Esophagus mucosa (tissue), 1 donor: ENCODE measurements at places on chromosomes 3 and 15. TPM values are rescaled to one million over a fixed set of nuclear protein-coding genes. Genes with fewer than 3 reads are reported as not detected.

DNA sequence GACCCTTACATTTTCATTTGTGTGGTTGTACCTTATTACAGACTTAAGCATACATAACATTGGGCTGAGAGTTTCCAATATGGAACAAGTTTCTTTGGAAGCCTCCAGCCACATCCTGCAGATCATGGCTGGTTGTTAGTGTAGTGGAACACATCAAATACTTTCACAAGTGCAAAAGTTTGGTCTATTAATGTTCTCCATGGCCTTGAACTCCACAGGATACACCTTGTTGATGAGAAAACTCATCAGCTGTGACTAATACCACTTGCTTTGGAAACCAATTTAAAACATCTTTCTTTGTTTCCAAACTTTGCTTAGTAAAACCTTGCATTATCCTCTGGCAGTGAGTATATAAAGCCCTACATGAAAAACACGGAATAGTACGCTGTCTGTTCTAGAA lies 46.1 kb downstream of the MYZAP start:
- ATAC-seq = no peak

DNA sequence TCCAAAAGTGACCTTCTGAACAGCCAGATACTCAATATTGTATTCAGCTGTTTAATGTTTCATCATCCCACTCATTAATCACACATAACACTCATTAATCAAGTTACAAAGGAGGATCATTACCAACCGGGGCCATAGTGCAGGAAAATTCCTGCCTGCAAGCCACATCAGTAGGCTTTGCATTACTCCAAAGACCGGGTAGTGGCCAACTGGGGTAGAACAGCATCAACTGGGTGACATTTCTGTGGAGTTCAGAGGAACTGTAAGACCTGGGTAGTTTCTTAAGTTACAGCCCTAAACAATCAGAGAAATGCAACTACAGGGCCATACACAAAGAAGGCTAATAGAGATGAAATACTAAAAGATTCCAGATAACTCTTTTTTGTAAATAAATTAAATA lies 253.1 kb downstream of the WDR72 start:
- no peak for ATAC-seq

GRCh38 chr15:39720621-39721611 lies 61.7 kb downstream of the FSIP1 start:
- no peak for ATAC-seq

Gene POLR2H
- total RNA-seq = 46.0 TPM

Gene TEX55
- not detected for total RNA-seq

DNA sequence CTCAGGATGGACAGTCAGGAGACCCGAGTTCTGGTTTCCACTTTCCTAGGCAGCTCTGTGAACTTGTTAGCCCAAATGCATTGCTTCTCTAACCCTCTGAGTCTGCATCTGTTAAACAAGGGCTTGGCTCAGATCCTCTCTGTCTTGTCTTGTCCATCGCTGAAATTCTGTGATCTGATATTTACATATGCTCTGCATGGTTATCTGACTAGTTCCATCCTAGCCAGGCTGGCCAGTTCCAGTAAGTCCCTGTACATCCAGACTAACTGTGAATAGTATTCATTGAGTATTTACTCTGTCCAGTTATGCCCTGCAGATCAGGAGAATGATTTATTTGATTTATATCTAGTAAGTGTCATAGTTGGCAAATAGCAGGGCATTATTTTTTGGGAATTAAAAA lies 27.0 kb upstream of the SV2B start:
- no peak for ATAC-seq

Gene COL8A1
- 2.2 TPM for total RNA-seq

GRCh38 chr15:61364871-61365270 lies 135.8 kb upstream of the RORA start:
- no peak for ATAC-seq

DNA sequence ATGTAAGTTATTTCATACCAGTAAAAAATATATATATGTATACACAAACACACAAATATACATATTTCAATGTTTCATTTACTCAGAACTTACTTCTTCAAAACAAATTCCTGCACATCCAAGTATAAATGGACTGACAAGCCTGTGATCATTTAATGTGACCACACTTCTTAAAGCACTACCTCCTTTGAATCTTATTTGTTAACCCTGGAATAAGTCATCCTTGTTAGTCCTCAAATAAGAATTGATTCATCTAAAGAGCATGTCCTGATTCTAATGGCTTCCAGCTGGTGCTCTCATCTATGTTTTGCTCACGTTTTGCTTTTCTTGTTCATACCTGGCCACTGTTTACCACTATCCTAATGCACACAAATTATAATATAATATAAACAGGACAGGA lies 103.9 kb upstream of the UBP1 start:
- no peak for ATAC-seq

Gene ACKR4
- not detected for total RNA-seq

Gene CELSR3
- 0.88 TPM for total RNA-seq

- ATAC-seq = no peak
Measured at GRCh38 chr3:147189016-147189415, 217.3 kb downstream of the ZIC4 start.

Gene SAXO2
- total RNA-seq = 0.80 TPM

GRCh38 chr3:136645915-136646314 lies 106.3 kb downstream of the STAG1 start:
- no peak for ATAC-seq

Gene FMN1
- 4.6 TPM for total RNA-seq

DNA sequence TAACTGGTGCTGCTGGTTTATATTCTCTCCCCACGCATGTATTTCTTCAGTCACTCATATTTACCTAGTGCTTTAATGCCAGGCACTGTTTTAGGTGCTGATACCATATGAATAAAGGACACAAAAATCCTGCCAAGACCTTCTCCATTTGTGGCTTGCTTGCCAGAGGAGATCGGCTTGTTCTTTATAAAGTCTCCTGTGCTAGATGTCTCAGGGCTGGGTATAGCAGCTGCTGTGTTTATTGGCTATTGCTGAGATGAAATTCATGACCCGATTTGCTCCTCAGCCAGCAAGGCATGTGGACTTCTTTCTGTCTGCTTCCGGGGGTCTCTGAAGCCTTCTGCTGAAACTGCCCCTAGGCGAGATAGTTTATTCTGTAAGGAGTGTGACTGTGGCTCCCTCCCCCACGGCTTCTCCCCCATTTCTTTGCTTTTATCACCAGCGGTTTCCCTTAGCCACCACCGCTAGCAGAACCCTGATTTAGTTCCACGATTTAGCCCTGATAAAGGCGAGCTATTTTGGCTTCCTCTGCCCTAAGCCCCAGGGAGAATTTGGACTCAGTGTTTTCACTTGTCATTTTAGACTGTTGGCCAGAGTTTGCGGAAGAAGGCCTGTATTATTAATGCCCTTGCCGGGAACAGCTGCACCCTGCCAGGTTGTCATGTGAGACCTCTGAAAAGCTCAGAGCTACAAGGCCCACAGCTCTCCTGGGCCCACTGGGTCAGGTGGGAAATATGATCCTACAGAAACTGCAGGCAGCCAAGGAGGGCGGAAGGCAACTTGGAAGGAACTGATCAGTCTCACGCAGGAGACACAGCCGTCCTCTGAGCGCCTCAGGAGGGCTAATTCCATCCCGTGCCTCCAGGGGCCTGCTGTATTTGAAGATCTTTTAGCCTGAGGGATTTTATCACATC lies 46.8 kb downstream of the ST6GAL1 start:
- peak; percentile 81 for ATAC-seq

DNA sequence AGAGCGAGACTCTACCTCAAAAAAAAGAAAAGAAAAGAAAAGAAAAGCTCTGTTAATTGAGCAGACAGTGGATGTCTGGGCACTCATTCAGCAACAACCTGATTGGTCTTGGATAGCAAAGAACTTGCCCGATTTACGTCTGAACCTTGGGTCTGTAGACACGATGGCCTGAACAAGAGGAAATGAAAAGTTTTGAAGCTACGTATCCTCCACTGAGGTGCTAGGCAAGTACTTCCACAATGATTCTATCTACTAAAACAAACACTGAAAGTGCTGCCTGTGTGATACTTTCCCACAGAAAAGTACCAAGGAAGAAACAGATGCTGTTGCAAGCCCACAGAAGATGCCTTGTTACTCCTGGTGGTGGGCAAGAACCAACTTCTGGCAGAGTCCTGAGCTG lies 21.8 kb upstream of the MUSTN1 start:
- ATAC-seq = no peak

- no peak for ATAC-seq
Measured at GRCh38 chr3:124752051-124752450, 21.8 kb downstream of the UMPS start.

GRCh38 chr3:10716964-10717363 lies 99.1 kb upstream of the SLC6A11 start:
- ATAC-seq = no peak

GRCh38 chr15:65377976-65378366 lies at the start of gene IGDCC3:
IGDCC3 (minus strand) TSS chr15:65378002; CDS start chr15:65377788, 214 bp downstream.
- ATAC-seq = no peak

Gene EEF1AKMT4
- total RNA-seq = 7.1 TPM

DNA sequence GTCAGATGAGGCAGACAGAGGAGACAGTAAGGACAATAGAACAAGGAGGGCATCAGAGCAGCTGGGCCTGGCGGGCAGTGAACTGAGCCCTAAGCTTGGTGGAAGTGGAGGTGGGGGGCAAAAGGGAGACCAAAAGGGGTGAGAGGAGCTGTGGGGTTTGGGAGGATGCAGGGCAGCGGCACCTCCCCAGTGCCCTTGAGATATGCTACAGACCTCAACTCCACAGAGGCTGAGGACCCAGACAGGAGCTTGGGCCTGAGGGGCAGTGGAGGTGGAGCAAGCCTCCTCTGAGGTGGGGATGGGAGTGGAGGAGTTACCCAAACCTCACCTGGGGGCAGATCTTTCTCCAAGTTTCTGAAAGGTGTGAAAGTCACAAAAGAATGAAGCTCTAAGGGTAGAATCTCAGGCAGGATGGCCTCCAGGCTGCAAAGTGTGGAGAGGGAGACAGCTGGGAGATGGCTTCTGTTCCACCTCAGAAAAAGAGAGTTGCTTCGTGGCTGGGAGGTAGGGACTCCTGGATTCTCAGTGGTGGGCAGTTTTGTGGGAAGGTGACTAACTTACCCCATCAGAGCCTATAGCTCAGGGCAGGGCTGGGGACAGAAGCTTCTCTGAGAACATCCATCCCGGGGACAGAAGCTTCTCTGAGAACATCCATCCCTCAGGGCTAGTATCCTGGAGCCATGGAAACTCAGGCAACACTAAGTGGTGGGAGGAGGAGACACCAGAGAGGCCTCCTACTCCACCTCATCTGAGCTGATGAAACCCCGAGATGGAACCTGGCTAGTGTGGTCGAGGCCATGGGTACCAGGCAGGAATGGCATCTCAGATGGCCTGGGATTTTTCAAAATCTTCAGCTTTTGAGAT lies 2.3 kb upstream of the CLK3 start:
- ATAC-seq = no peak

GRCh38 chr15:66600240-66600627 lies 34.4 kb upstream of the LCTL start:
- ATAC-seq = no peak

DNA sequence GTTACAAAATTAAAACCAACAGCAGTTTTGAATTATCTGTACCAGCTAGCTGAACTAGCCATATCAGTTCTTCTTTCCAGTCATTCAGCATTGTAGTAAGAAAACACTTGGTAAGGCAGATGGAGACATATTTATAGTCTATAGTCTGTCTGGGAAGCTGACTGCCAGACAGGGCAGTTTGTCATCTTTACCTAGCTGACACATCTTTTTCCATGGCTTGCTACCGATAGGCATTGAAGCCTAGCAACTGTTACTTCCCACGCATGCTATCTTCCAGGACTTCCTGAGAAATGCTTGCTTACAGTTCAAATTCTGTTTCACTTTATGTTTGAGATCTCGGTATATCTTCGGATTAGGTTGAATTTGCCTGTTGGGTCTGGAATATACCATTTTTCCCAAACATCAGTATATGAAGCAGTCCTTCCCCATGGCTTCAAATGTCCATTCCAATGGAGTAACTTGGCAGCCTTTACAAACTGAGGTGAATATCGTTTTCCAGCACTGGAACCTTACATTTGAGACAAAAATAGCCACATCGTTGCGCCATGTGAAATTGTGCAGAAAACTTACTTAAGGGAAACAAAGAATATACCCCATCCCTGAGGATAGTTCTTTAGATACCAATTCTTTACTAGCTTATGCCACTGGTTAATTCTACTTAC lies 8.8 kb downstream of the GNL3 start:
- ATAC-seq = no peak

Gene HYKK
- total RNA-seq = 4.3 TPM

Gene NEK10
- 0.40 TPM for total RNA-seq

Gene CNTN6
- not detected for total RNA-seq

DNA sequence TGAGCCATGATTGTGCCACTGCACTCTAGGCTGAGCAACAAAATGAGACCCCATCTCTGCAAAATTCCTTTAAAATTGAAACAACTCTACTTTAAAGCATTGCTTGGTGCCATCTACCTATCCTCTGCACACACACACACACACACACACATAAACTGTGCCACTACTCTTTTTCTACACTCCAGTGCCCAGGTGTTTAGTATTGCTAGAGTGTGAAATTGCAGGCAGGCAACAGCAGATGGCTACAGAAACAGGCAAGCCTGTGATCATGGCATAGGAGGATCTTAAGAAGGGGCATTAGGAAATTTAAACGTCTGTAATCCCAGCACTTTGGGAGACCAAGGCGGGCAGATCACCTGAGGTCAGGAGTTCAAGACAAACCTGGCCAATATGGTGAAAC lies 39.0 kb downstream of the SIDT1 start:
- ATAC-seq = no peak

DNA sequence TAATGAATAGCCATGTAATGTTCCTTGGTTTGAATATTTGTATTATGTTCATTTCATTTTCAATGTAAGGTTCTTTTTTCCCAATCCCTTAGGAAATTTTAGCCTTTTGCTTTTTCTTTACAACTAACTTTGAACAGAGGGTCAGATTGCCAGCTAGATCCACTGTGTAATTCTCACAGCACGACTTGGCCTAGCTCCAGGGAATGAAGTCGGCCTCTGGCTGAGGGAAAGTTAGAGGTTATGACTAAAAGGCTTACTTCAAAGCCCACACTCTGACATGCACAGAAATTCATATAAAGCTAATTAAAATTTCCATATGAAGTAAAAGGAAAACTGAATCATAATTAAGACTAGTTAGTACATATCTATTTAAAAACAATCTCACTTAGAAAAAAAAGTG lies 38.7 kb downstream of the ROBO1 start:
- no peak for ATAC-seq

GRCh38 chr3:167162083-167162482 lies 218.0 kb downstream of the ZBBX start:
- ATAC-seq = no peak

DNA sequence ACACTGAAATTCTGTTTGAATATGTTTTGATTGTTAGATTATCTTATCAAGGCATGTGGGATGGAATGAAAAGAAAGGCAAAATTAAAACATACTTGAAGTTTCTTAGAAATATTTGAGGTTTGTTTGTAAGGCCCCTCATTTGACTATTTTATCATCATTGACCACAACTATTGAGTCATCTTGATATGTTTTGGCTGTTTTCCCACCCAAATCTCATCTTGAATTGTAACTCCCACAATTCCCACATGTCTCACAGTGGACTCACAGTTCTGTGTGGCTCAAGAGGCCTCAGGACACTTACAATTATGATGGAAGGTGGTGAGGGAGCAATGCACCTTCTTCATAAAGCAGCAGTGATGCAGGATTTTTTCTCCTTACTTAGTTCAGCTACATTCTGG lies 917.1 kb downstream of the PLOD2 start:
- no peak for ATAC-seq

GRCh38 chr15:35304389-35304788 lies 219.3 kb upstream of the NANOGP8 start:
- no peak for ATAC-seq

GRCh38 chr15:39195961-39196486 lies 384.9 kb upstream of the THBS1 start:
- peak; percentile 50 for ATAC-seq
